Psoas muscle (tissue), 8 donors: ENCODE measurements at places on chromosomes 11 and 22. TPM values are rescaled to one million over a fixed set of nuclear protein-coding genes. Genes with fewer than 3 reads are reported as not detected.
A peak's percentile ranks its signal among the peaks of the same experiment; 100 is the strongest.

DNA sequence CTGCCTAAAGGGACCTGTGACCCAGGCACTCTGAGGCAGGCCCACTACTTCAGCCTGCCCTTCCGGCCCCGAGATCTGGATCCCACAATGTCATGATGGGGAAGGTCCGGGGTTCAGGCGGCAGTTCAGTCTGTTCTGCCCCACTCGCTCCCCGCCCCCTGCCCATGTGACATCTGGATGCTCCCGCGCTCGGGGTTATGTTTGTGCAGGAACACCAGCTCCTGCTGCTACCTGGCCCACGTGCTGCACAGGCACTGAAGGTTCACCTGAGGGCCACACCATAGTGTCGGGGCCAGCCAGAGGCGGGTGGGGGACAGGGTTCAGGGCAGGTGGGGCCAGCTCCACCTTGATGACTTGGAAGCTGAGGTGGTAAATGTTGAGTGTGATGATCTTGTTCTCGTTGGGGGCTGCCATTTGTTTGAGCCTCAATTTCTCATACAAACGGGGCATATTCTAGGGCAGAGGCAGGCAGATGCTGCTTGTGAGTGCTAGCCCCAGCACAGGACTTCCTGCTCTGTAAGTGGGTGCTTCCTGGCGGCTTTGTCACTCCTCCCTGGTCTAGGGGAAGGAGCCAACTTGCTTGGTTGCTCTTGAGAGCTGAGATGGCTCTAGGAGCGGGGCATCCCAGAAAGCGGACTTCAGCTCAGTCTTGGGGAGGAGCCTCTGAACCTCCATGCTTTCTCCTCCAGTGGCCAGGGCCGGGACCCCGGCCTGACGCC, 4.4 kb upstream of the SIPA1 start:
- DNase-seq: no peak

DNA sequence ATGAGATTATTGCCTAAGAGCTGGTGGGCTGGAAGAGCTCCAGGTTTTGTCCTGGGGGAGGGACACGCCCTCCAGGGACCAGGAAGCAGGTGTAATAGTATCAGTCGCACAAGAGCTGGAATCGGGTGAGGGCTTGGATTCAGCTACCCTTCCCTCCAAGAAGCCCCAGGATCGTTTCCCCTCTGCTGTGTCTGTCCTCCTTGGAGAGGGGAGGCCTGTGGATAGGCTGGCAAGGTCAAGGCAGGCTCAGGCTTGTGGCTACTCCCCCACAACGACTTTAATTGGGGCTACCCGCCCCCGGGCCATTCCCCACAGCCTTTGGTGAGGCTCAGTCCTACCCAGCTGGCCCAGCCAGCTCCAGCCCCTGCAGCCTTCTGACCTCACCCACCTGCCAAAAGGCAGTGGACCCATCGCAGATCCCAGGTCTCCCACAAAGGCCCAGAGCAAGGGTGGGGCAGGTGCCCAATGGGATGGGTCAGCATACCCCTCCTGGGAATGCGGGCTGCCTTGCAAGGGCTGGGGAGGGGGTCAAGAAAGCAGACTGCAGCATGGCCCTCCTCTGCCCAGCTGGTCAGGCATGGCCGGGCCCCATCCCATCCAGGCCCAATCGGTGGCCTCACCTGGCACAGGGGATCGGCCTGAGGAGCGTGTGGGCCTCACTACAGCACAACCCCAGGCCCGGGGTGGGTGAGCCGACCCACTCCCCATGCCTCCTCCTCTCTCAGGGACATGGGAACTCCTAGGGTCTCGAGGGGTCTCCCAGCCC, 1.0 kb downstream of the CTSD start:
- peak; percentile 70 for DNase-seq

DNA sequence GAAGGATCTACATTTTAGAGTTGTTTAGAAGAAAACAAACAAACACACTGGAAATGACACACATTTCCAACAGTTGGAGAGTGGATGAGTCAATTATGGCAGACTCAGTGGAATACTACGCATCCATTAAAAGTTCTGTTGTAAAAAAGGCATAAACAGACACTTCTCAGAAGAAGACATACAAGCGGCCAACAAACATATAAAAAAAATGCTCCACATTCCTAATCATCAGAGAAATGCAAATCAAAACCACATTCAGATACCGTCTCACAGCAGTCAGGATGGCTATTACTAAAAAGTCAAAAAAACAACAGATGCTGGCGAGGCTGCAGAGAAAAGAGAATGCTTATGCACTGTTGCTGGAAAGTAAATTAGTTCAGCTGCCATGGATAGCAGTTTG, 298.2 kb downstream of the DDX10 start:
- DNase-seq: no peak

GRCh38 chr11:12117611-12118010, 7.2 kb downstream of the MICAL2 start:
- DNase-seq: no peak

Gene SLC5A12
- total RNA-seq: not detected

GRCh38 chr22:29734406-29734805, 14.6 kb downstream of the CABP7 start:
- no peak for DNase-seq

- DNase-seq: no peak
Measured at GRCh38 chr11:105229257-105229656, 89.7 kb upstream of the CARD18 start.
